Activated CD8-positive, alpha-beta T cell treated with anti-CD3 and anti-CD28 coated beads, Interleukin-2, amount 10 ng/mL, durations not matched to agents 7 days and 5 days (primary cell): ENCODE measurements at places on chromosomes 11 and 22. TPM values are rescaled to one million over a fixed set of nuclear protein-coding genes. Genes with fewer than 3 reads are reported as not detected.
A peak's percentile ranks its signal among the peaks of the same experiment; 100 is the strongest.

DNA sequence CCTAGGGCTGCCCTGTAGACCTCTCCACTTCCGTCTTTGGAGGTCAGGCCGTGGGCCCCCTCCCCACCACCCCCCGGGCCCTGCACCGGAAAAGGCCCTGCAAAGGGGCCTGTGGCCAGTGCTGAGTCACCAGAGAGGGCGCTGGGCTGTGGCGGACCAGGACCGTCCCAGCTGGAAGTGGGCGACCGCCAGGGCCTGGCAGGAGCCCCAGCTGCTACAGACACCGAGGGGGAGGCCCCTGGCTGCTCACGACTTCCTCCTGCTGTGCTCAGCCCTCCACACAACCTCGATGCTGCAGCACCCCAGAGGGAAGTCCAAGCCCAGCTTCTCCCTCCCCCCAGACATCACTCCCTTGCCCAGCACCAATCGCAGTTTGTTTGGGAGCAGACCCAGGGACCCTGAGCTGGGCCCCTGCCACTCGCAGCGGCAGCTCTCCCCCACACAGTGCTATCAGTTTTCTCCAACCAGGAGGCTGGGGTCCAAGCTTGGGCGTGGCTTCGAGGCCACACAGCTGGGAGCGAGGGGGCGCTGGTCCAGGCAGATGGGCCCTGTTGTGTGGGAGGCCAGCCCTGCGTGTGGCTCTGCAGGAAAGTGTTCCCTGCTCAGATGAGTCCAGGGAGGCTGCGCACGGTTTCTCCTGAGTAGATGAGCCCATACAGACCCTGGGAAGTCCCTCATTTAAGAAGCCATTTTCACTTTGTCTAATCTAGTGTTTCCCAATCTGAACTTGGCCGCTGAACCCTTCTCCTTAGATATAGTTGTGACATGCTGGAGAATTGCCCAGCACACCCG is 5.6 kb upstream of the SH3BP1 start:
- DNase-seq = peak; percentile 81

- no peak for DNase-seq
These were observed 16.9 kb upstream of the CLMP start for GRCh38 chr11:123211981-123212380.

DNA sequence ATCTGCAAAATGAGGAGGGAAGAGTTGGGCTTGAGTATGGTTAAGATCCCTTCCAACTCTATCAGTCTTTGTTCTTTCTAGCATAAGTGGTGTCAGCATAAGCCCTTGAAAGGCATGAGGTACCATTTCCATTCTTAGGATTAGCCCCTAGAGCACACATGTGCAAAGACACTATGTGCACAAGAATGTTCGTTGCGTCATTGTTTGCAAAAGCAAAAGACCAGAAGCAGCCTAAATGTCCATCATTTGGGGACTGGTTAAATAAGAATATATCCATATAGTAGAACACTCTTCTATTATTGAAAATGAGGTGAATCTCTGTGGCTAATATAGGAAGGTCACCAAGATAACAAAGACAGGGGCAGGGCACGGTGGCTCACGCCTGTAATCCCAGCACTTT is 10.0 kb upstream of the KCTD14 start:
- DNase-seq = no peak

DNA sequence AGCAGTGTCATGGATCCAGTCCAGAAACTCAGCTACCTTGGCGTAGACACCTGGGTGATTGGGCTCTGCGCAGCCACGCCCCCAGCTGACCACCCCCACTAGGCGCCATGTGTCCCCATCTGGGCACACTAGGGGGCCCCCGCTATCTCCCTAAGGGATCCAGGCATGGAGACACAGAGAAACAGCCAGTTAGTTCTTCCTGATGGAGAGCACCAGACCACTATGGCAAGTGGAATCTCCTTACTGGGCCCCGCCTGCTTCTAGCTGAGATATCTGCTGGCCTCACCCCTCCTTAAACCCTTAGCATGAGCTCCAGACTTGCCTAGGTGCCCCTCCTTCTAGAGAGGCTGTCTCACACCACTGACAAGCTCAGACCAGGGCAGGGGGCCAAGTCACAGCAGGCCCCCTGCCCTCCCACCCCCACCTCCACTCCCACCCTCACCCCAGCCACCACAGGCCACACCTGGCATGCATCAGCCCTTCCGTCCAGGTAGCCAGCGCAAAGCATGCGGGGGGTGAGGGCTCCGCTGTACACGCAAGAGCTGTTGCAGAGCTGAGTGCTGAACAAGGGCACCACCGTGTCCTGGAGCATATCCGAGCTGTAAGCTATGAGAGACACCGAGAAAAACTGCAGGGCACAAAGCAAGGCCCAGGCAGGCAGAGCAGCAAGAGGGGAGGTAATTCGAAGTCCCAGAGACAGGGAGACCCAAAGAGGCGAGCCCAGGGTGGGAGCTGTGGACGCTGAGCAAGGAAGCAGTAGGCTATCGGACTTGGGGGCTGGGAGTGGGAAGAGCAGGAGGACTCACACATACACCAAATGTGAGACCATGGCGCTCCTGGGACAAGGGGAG is 16.1 kb downstream of the TMPRSS5 start:
- DNase-seq = no peak

PLAAT5 gene
- 0.68 TPM for total RNA-seq
